ENCODE measurements at places on chromosomes 4 and X.

DNA sequence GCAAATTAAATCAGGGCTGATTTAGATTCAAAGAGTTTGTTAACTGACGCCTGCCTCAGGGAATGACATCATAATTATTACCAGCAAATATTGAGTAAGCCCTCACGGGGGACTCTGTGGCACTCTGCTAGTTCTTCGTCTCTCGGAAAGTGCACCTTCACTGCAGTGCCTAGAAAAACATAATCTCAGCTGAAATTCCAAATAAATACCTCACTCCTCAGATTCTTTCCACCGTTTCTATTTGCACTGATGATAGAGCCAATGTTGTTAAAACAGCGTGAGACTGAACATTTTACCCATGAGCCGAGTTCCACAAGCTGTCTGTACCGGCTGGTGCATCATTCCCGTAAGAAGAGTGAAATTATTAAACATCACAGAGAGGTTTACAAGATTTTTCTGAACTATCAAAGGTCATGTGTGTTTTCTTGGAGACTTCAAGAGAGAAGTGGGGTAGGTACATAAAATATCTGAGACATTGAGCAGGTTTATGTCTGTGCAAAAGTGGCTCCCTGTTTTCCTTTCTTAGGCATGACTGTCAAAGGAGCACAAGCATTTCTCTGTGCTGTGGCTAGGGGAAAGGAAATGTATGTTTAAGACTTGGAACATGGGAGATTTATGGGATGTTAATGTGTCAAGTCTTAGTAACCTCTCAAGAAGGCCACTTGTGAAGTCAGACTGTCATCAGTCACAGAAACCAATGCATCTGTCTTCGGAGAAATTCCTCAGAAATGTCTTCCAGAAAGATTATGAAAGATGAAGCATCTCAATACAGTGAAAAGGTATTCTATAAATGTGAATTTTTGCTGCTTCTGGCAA lies 119.6 kb downstream of the CBLL2 start:
- DNase-seq = no peak

DNA sequence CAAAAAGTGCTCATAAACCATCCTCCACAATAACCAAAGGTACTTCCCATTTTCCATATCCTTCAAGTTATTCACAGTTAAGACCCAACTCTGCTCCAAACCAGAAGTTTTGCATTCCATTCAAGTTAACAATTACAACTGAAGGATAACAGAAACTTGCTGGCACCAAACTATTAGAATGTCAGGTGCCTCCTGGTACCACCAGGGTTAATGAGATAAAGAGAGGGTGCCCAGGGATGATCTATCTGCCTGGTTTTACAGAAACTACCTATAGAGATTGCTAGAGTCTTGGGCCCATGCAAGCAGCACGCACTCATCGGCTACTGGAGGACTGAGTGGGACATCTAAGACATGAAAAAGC lies 114.6 kb downstream of the RBM47 start:
- DNase-seq = no peak

- no peak for DNase-seq
Observed at GRCh38 chr4:40586034-40586433, 43.6 kb downstream of the RBM47 start.

- no peak for DNase-seq
Observed at GRCh38 chr4:119478446-119479179, 150.0 kb downstream of the PDE5A start.

GRCh38 chr4:92333016-92333415 lies 29.2 kb downstream of the GRID2 start:
- no peak for DNase-seq

DNA sequence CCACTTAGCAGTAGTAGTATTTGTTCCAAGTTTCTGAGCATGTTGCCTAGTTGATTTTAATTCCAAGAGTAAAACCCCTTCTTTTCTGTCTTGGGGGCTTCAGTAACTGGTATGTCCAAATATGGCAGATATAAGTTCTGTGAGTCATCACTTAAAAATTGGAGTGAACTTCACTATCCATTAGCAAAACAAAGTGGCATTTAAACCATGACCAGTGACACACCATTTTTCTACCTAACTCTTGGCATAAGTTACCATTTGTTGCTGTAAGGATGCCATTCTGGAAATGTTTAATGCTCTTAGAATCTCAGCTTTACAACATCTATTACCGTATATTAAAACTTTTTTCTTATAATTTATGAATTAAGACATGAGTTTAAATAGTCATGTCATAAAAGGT lies 102.0 kb downstream of the CBR4 start:
- DNase-seq = no peak

DNA sequence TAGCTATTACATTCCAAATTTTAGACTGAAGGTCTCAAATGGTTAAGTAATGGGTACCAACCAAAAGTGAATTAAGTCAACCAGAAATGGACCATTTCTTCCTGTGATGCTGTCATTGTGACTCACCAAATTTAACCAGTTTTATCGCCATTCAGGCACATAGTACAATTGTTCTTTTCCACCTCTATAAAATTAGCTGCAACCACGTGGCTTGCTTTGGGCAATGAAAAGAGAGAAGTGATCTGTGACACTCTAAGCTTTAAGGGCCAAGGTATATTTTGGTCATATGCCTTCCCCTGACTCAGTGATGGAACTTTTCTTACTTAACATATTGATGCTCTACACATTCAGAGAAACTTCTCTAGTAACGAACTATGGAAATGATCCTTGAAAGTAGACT lies 20.3 kb upstream of the PHF8 start:
- no peak for DNase-seq

- no peak for DNase-seq
Observed at GRCh38 chrX:96722781-96723180, 38.1 kb downstream of the DIAPH2 start.

DNA sequence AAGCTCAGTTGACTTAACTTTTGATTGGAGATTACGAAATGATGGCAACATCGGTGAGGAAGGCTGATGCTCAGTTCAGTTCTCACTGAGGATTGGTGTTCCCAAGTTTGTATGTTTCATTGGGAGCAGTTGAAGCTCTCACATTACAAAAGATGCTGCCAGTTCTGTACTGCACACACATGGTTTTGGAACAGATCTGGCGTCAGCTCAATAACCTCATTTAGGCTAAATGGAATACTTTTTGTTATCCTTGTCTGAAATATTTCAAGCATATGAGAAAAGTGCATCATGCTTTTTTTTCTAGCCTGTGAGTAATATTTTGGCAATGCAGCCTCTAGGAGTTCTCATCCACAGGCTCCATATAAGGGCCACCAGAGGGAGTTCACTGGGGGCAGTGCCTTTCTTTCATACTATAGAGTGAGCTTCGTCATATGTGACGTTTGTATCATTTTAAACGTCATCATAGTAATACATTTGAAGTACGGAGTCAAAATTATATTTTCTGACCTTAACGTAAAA lies 4.1 kb downstream of the ENPEP start:
- DNase-seq = no peak

DNA sequence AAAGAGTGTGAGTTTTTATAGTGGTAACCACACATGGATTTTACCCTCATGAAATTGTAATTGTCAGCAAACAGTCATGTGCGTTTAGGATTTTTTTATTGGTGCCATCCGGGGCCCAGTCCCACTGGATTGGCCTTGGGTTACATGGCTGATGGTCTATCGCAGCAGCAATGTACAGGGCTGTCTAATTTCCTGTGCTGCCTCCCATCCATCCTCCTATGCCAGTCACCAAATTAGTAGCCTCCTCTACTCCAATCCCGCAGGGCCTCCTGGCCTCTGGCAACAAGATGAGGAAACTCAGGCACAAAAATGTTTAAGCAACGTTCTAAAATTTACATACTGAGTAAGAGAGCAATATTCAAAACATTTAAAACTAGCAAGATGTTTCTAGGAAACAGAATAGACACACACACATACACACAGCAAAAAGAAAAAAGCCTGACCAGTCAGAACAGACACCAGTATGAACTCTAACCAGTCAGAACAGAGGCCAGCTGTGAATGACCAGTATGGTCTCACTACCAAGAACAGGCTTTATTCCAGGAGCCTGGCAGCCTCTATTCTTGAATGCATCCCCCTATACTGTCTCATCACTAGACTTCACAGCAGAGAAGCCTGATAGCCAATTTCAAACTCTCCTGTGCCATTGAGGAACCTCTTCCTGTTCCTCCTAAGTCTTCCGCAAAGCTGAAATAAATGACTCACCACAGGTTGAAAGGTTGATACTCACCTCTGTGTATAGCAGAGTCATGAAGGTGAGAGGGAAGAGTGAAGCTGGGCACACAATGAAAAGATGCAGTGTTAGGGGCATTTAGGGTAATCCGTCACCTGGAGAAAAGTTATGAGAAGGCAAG lies 42.6 kb downstream of the CHRNA9 start:
- DNase-seq = no peak

GRCh38 chr4:163679189-163679588 lies 184.7 kb downstream of the TMA16 start:
- DNase-seq = no peak

GRCh38 chrX:12751887-12752286 lies 39.3 kb upstream of the PRPS2 start:
- DNase-seq = no peak
